CD4-positive, alpha-beta T cell treated with Interleukin-1 beta for 1 hour (primary cell): ENCODE measurements at places on chromosomes 7 and 10.

DNA sequence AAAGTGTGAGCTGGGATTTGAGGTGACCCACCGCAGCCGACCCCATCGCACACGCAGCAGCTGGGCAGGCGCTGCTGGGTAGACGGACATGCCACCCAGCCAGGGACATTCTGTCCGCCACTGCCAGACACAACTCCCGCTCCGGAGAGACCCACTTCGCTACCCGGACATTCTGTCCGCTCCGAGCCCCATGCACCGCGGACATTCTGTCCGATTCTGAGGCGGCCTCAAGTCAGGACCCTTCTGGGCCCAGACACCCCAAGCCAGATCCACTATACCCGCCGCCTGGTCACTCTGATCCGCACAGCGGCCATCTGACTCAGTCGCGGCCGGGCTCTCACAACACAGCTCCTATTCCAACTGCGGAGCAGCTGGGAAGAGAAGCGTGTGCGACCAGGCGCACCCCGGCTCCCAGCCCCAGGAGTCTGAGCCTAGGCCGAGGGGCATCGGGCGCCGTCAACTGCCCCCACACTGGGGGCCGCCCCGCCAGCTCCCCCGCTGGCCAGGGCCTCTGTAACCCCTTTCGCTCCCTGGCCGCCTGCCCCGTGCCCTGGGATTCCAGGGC is 763 bp downstream of the PITX3 start:
- no peak for DNase-seq

- DNase-seq, result no peak
Measured at GRCh38 chr7:9921326-9921725, 1052.3 kb upstream of the PHF14 start.

- no peak for DNase-seq
Measured at GRCh38 chr10:96846395-96846794, 14.3 kb downstream of the LCOR start.

- DNase-seq, result no peak
Measured at GRCh38 chr7:36775061-36775620, 50.8 kb upstream of the AOAH start.

DNA sequence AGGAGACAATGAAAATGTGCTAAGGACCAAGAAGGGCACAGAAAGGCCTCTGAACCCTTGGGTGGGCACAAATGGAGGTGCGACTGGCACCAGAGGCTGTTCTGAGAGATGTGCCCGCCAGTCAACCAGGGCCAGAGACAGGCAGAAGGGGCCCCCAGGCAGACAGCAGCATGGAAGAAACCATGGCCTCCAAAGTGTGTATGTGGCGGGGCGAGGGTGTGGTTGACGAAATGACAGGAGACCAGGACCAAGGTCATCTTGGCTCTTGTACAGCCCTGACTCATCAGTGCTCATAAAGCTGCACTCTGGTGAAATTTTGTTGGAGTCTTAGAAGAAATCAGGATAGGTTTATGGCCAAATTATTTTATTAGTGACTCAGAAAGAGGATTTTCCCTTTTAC is 4.0 kb upstream of the MRPS24 start:
- no peak for DNase-seq

GRCh38 chr7:102295346-102296178 is 8.9 kb downstream of the SH2B2 start:
- no peak for DNase-seq

GRCh38 chr7:56003749-56004148 is 39.4 kb downstream of the NIPSNAP2 start:
- DNase-seq, result no peak

DNA sequence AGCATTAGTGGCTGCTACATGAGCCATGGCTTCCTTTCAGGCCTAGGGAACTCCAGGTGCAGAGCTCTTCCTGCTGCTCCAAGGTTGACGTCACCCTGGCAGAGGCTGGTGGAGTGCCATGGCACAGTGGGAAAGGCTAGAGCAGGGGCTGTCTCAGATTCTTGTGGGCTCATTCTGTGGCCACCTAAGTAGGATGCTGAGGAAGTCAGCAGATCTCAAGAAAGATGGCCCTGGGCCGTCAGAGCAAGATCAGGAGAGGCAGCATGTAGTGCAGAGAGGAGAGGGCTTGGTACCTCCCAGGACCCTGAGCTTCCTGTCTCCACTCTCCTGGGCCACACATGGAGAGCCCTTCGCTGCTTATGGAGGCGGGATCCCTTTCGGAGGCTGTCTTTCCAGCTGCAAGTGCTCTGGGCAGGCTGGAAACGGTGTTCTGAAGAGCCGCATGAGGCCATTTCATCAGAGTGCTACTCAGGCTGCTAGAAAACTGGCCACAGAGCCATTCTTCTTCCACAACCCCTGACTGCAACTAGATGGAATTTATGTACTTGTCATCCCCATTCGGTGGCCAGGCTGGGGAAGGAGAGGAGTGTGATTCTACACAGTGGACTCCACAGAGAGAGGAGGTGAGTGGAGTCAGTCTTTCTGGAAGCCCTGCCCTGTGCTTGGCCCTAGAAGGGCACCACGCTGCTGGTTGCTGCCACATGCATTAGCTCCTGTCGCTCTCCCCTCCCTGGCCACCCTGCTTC is 304.2 kb downstream of the RPS24 start:
- no peak for DNase-seq

GRCh38 chr7:29929018-29929807 is 60.4 kb downstream of the SCRN1 start:
- DNase-seq, result no peak
